Gastrocnemius medialis (tissue), 4 donors: ENCODE measurements at places on chromosomes 6 and 20.

DNA sequence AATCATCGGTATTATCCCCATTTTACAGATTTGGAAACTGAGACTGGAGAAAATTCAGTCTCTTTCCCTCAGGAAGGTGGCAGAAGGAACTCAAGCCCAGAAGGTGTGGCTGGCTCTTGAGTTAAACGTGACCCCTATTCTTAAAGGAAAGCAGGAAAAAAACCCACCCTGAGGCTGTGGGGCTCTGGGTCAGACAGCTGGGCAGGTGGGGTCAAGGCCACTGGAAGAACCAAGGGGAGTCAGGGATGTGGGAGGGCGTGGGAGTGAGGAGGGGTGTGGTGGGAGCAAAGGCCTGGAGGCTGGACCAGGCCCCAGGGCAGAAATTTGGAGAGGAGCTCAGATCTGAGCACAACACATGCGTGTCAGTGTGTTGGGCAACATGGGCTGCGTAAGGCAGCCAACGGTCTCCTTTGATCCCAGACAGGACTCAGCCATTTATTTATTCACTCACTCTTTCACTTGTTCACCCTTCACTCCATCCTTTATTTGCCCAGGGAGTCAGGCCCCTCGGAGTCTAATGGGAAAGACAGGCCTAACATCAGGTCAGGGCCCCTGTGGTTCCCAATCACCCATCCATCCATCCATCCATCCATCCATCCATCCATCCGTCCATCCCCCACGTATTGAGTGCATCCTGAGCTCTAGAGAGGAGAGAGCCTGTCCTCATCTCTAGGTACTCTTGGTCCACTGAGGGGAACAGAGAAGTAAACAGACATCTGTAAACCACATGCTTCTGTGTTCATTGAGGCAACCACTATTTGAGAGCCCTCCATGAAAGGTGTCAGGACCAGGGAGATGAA, 165.0 kb downstream of the VEGFA start:
- no peak for DNase-seq

DNA sequence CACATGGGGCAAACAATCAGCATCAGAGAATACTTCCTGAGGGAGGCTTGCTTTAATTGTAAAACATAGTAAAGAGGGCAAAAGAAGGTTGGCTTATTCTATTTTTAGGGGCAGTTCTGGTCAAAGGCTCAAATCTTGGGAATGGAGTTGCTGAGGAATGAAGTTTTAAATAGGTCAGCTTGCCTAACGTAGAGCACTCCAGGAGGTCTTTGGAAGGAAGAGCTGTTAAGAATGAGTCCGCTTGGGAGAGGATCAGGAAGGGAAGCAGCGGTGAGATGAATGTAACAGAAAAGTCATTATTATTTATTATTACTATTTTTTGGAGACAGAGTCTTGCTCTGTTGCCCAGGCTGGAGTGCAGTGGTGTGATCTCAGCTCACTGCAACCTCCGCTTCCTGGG, 108.7 kb downstream of the ZFAND3 start:
- no peak for DNase-seq

GRCh38 chr6:157226761-157227160, 96.6 kb downstream of the TMEM242 start:
- no peak for DNase-seq

DNA sequence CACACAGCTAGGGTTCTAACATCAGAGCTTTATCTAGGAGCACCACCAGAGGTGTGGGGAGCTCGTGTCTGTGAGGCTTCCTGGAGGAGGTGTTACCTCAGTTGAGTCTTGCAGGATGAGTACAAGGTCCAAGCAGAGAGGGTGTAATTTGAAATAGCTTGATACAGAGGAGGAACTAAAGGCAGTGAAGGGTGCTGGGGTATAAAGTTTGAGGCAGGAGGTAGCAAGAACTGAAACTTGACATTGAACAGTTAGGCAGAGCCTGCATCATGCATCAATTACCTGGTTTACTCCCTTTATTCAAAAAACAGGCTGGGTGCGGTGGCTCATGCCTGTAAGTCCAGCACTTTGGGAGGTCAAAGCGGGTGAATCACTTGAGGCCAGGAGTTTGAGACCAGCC, 241.2 kb downstream of the UST start:
- no peak for DNase-seq
